Natural killer cell (primary cell): ENCODE measurements at places on chromosomes 3 and 15. TPM values are rescaled to one million over a fixed set of nuclear protein-coding genes. Genes with fewer than 3 reads are reported as not detected.

GRCh38 chr3:119918992-119919933 is 137.4 kb downstream of the NR1I2 start:
- no peak for DNase-seq

DNA sequence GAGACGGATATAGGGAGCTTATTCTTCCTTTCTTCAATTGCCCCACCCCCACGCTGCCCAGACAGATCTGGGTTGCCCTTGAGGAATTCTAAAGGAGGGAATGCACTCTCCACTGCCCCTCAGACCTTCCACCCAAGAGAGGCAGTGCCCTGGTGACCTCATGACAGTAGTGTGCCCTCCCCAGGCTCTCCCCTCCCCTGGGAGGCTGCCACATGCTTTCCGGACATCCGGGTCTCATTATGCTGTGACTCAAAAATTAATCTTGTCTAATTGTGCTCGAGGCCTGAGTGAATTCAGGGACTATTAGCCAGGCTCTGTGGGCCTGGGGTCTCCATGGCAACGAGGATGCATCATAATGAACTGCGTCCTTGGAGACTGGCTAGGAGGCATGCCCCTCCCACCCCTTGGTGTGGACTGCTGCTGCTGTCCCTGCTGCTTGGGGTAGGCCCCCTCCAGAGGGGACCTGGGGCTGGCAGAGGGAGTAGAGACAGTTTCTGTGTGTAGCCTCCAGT is 20.8 kb downstream of the CORO2B start:
- DNase-seq: no peak

- no peak for DNase-seq
Observed at GRCh38 chr3:39413691-39414420, 7.3 kb downstream of the RPSA start.

PIGBOS1 gene
- 9.3 TPM for total RNA-seq

FLNB gene
- 30.8 TPM for total RNA-seq
